ENCODE measurements at places on chromosomes 1 and 21. TPM values are rescaled to one million over a fixed set of nuclear protein-coding genes. Genes with fewer than 3 reads are reported as not detected.

Gene HES4
- total RNA-seq = 35.7 TPM

Gene FBXO2
- 0.30 TPM for total RNA-seq

Gene SLAMF7
- total RNA-seq = not detected

Gene HP1BP3
- 302 TPM for total RNA-seq

Gene DRAXIN
- total RNA-seq = 9.7 TPM

Gene RAP1GAP
- 5.3 TPM for total RNA-seq

Gene FCGR1A
- total RNA-seq = not detected

GRCh38 chr1:75542818-75543570, 67.9 kb downstream of the SLC44A5 start:
- no peak for DNase-seq

DNA sequence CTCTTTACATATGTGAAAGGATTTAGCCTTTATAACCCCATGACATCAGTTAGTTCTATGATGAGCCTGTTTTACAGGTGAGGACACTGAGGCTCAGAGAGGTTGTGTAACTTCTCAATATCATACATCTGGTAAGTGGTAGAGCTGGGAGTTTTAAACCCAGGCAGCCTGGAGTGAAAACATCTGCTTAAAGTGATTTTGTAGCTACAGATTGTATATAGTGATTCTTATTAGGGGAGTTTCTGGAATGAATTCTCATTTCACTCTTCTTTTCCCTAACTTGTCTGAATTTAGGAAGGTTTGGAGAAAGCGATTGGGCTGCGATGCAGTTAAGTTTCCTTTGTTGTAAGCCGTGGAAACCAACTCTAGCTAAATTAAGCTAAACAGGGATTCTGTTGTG, 175.6 kb downstream of the CAMTA1 start:
- DNase-seq = no peak

GRCh38 chr1:205239078-205239477, 11.3 kb downstream of the TMCC2 start:
- no peak for DNase-seq

- DNase-seq = no peak
Measured at GRCh38 chr1:246324711-246325110, 182.4 kb downstream of the SMYD3 start.

- peak; percentile 2 for DNase-seq
Measured at GRCh38 chr1:77175230-77175844, 43.9 kb downstream of the PIGK start.

DNA sequence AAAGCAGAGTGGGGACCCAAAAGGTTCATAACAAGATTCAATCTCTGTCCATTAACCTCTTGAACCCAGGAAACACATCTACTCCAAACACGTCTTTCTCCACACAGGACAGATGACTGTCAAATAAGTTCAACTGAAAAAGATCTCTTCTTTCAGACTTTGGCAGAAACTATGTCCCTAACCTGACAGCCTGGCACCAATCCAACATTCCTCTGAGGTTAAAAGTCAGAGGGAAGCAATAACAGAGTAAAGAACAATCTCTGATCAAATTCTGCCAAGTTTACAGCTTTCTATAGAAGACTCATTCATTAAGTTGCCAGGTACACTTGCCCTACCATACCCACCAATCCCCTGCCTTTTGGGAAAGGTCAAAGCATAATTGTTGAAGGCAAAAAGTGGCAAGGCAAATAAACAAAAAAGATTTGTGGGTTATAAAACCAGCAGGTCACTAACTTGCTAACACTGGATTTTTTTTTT, 31.9 kb downstream of the OTUD7B start:
- no peak for DNase-seq

DNA sequence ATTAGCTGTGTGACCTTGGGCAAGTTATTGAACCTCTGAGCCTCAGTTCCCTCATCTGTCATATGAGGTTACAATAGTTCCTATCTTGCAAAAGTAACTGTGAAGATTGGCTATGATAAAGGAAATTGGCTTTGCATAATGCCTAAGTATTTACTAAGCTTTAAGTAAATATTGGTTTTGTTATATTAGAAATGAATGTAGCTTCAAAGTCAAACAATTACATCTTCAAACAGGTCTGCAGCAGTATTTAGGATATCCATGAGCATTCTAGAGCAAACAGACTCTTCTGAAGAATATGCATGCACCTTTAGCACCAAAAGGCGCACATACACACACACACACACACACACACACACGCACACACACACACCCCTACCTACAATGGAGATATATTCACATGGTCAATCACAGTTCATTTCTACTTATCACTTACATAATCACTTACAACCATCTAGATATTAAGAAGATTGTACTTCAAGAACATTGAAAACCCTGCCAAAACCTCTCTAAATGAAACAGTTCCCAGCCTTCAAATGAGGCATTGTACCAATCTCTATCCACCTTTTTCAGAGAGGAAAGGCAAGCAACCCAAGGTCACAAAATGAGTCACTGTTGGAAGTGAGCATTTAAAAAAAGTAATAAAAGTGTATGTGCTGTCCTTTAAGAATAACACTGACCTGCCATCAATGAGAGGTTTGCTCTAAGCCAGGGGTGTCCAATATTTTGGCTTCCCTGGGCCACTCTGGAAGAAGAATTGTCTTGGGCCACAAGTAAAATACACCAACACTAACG, 13.4 kb upstream of the FAM43B start:
- no peak for DNase-seq

- no peak for DNase-seq
Measured at GRCh38 chr21:40564318-40564717, 282.6 kb downstream of the DSCAM start.

- DNase-seq = no peak
Measured at GRCh38 chr1:166039436-166040201, 127.2 kb downstream of the FAM78B start.

DNA sequence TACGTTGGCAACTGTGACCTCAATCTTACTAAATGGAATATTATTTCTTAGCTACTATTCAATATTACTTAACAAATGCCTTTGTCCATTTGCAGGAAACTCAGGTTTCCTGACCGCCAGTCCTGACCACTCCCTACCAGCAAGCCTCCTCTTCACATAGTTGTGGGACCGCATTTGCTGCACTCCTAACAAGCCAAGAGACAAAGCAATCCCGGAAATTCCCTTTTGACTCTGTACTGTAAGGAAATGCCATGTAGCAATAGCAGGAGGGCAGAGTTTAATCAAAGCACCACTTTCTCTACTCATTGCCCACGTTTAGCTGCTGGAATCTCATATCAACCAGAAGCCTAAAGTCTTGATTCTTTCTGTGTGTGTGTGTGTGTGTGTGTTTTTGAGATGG, 28.1 kb upstream of the ACBD6 start:
- no peak for DNase-seq

All from neural crest cell (in vitro differentiated cells).